Sigmoid colon (tissue), 7 donors: ENCODE measurements at places on chromosomes 3 and 15.
A peak's percentile ranks its signal among the peaks of the same experiment; 100 is the strongest.

GRCh38 chr3:144810160-144810559 lies 838.5 kb downstream of the DIPK2A start:
- DNase-seq: no peak

DNA sequence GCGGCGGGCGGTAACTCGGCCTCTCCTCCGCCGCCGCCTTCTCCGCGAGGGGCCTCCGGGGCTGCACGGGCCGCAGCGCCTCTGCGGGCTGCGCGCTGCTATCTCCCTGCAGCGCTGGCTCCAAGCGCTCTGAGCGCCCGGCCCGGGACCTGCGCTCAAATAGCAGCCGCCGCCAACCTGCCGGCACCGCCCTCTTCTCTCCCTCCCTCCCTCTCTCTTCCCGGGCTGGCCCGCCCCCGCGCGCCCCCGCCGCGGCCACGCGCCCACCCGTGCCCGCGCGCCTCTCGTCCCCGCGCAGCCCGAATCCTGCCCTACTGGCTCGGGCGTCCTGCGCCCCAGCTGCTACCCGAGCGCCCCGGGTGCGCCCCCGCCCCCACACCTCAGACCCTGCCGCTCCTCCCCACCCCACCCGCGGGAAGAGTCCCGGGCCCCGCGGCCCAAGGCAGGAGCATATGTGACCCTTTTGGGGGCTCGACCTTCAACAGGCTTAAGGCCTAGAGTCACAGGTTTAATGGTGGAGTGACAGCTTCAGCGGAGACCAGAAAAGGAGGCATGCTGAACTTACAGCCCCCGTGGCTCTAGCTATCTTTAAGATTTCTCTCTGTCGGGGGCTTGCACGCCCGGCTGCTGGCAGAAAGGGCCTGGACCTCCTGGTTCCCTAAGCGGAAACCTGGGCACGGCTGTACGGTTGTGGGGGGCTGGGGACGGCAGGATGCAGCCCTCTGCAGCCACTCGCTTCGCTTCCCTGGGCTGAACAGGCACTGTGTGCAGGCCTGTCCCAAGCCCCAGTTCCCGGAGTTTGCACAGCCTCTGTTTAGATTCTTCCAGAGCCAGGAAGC lies at the start of gene CACNA2D2:
TSS of gene CACNA2D2 (minus strand) at position 131 of the 839 bp plus-strand sequence. CDS start 211 bp downstream, outside the sequence.
- DNase-seq: peak; percentile 84

GRCh38 chr15:82539691-82540054 lies 584 bp downstream of the RPS17 start:
- DNase-seq: no peak

DNA sequence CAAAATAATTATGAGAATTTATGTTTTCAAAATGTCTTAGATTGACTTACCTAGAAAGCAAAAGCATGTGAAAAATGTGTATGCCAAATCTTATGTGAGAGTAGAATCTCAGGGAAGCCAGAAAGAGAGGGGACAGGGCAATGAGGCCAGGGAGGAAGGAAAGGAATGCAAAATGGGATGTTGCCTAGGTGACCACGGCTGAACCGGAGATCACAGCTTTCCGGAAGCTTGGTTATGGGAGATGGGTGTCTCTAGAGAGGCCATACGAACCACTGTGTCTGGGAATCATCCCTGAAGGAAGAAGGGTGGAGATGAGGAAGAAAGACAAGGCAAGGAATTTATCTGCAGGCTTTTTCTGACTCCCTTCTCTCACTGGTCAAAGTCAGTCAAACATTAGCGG lies 76.0 kb downstream of the SUCLG2 start:
- DNase-seq: no peak

DNA sequence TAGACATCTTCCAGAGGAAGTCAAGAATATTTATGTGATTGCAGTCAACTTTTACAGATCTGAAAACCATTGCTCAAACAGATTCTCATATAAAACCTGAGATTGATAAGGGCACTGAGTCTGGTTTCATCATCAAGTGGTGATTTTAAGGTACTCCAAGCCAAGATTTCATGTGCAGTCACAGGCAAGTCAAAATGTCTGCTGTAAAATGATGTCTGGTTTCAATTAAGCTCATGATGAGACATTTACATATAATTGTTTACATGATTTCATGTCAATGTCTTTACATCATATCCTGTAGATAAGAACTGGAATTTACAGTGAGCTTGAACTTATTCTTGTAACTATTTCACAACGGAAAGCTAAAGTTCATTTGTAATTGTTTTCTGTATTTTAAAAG lies 1215.5 kb downstream of the ROBO2 start:
- DNase-seq: no peak

DNA sequence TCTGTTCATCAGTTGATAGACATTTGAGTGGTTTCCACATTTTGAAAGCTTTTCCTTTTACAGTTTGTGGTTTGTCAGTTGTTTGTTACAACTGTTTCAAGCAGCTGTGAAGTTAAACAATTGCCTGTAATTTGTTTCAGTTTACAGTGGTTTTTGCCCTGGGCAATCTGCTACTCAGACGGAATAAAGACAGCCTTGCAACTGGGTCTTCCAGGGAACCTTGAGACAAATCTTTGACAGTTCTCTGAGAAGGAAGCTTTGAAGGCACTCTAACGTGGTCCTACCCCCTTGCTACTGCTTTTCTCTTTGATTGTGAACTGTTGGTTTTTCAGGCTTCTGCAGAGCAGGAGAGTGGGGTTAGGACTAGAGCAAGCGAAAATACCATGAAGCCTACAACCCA lies 28.0 kb downstream of the LRRC28 start:
- DNase-seq: no peak

DNA sequence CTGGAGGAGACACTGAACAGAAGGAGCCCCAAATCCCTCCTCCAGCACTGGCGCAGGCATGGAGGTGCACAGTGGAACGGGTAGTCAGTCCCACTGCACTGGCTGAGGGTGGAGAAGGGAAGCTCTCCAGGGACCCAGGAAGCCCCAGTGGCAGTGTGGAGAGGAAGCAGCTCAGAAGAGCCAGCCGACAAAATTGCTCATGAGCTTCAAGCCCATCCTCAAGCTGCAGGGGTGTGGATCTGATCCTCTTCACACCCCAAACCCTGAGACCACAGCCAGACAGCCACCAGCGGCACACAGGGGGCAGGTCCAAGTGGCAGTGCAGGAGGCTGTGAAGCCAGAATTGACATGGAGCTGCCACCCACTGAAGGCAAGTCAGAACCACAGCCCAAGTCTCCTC lies 32.1 kb downstream of the CYFIP1 start:
- DNase-seq: peak; percentile 61

GRCh38 chr3:8560366-8561007 lies 58.9 kb downstream of the LMCD1 start:
- DNase-seq: peak; percentile 14

DNA sequence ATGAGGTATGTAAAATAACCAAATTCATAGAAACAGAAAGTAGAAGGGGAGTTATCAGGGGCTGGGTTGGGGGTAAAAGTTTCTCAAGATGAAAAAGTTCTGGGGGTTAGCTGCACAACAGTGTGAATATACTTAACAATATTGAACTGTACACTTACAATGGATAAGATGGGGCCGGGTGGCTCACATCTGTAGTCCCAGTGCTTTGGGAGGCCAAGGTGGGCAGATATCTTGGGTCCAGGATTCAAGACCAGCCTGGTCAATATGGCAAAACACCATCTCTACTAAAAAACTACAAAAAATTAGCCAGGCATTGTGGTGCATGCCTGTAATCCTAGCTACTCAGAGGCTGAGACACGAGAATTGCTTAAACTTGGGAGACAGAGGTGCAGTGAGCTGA lies 274.3 kb downstream of the TJP1 start:
- no peak for DNase-seq

DNA sequence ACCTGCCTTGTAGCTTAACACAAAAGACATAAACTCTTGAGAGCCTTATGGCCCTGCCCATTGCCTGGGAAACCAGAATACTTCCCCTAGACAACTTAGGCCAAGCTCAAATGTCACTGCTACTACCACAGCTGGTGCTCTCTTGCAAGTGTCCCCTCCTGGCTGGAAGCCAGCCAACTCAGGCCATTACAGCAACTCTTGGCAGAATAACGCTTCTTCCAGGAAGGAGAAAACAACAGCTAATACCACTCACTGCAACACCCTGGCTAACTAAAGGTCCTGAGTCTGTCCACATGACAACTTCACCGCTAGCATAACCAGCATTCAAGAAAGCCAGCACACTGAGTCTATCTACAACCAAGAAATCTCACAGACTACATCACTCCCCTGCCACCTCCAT lies 5.1 kb upstream of the B4GALT4 start:
- no peak for DNase-seq

GRCh38 chr3:61605589-61606175 lies 44.3 kb downstream of the PTPRG start:
- DNase-seq: no peak

DNA sequence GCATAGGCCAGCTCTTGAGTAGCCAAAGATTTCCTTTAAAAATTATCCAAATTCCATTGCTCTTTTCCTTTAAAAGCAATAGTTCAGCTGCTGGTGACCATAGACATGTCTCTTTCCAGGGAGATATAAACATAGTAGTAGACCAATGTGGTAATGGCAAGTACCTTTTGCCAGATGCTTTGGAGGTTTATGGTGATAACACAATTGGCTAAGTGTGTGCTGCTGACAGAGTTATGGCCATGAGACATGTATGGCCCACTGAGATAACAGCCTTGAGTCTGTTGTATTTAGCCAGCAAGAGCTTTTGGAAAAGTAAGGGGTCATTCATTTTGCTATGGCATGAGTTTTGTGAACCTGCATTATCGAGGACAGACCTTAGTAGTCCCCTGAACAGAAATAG lies 1146.8 kb downstream of the TUSC7 start:
- no peak for DNase-seq

- DNase-seq: peak; percentile 14
Observed at GRCh38 chr15:65365229-65365628, 12.6 kb downstream of the IGDCC3 start.

DNA sequence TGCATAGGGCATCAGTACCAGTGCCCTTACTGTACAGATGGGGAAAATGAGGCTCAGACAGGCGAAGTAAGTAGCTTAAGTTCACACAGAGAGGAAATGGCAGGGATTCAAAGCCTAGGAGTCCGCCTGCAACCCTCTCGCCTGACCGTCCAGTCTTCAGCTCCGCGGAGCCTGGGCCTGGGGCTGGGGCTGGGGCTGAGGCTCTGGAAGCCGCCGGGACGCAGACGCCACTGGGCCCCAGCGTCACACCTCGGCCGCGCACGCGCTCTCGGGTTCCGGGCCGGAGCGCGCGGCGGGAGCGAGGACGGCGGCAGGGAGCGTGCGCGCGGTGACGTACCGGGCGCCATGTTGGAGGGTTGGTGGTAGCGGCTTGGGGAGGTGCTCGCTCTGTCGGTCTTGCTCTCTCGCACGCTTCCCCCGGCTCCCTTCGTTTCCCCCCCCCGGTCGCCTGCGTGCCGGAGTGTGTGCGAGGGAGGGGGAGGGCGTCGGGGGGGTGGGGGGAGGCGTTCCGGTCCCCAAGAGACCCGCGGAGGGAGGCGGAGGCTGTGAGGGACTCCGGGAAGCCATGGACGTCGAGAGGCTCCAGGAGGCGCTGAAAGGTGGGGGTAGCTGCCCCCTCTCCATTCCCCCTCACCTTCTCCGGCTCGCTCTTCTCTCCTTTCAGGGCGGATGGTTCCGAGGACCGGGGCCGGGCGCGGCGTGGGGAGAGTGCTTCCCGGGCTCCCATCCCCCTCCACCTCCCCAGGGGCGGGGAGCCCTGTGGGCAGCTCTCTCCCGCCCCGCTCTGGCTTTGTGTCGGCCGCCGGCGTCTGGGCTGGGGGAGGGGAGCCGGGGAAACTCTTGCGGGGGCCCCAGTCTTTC lies at the start of gene PPP4R2:
TSS of gene PPP4R2 (plus strand) at position 339 of the 861 bp plus-strand sequence. CDS start at position 566, 227 bp downstream.
- peak; percentile 93 for DNase-seq

DNA sequence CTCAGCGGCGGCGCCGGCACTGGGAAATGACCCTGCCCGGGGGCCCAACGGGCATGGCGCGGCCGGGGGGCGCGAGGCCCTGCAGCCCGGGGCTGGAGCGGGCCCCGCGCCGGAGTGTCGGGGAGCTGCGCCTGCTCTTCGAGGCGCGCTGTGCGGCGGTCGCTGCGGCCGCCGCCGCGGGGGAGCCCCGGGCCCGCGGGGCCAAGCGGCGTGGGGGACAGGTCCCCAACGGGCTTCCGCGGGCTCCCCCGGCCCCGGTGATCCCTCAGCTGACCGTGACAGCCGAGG lies 172 bp downstream of the ITPKA start:
- DNase-seq: no peak

- no peak for DNase-seq
Observed at GRCh38 chr3:40642812-40643211, 118.1 kb downstream of the ZNF621 start.

DNA sequence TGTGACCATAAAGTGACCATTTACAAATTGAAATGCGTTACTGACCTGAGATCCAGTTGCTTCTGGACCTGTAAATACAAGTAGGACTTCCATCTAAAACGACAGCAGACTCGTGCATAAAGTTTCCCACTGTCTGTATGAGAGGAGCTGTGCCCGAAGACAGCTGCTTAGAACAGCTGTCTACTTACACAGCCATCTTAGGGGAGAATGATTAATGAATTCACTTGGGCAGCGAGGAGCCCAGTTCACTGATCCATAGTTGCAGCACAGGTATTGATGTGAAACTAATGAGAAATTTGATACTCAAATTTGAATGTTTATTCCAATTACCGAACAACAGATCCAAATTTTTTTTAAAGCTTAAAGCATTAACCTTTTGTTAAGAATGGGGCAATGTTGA lies 748.1 kb downstream of the NR2F2 start:
- DNase-seq: no peak

DNA sequence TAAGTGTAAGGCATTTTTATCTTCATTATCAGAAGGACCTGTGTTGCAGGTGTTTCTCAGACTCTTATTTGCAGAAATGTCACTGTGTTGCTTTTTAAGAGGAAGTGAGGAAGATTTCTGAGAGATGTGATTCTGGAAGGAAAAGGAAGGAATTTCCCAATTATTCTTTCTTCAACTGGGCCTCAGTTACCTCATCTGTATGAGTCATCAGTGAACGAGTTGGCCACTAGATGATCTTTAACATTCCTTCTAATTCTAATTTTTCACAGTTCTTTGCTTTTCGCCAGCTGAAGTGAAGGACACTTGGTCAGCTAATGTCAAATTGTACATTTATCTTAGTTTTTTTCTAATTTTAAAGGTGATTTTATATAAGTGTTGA lies 28.9 kb downstream of the CLEC3B start:
- no peak for DNase-seq

GRCh38 chr3:112689385-112689784 lies 48.4 kb upstream of the CCDC80 start:
- no peak for DNase-seq

DNA sequence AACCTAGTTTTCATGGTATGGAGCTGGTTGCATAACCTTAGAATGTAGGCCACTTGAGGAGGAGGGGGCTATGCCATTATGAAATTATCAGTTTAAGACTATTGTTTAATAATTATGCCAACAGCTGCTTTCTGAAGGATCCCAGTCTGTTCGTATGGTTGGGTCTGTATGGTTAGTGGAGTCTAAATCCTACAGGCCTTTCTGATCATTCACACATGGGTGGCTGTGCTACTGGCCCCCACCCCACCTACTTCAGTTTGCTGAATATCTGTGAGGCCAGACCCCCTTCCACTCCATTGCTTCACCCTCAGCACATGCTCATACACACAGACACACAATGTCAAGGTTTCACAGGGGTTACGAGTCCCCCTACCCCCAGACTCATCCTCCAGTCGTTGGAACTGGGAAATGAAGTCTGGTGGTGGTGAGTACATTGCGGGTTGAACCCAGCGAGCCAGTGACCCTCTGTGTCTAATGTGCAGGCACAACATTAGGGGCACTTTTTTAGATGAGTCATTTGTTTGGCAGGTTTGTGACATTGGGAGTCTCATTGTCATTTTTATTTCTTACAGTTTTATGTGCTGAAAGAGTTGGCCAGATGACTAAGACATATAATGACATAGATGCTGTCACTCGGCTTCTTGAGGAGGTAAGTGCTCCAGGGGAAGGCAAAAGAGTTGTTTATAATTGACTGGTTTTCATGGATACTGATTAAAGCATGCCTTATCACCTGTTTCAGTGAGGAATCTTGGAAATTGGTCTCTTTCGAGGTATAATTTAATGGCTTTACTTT lies 85.3 kb downstream of the TRAK1 start:
- DNase-seq: peak; percentile 27
